ENCODE measurements at places on chromosomes 13 and 19.

DNA sequence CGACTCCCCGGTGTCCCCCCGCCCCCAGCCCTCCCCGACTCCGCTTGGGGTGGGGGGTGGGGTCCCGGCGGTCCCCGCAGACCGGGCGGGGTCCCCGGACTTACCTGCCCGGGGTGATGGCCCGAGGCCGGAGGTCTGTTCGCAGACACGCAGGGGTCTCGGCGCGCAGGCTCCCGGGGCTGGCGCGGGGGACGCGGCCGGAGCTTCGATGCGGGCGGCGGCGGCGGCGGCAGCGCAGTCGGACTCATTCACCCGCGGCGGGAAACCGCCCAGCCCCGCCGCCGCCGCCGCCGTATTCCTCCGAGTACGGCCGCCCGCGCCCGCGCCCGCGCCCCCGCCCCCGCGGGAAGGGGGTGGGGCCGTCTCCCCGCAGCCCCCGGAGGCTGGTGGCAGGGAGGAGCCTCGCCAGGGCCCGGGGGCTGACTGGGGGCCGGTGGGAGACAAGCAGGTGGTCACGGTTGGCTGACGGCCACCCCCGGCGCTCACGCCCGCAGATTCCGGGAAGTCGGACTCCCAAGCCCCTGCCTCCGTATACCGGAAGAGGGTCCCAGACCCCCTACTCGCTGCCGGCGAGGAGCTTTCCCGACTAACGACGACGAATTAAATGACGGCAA is at the start of gene C2CD4C:
Gene C2CD4C (minus strand): TSS at position 246 of the 614 bp plus-strand sequence. CDS start 786 bp downstream, outside the sequence.
- no peak for DNase-seq

DNA sequence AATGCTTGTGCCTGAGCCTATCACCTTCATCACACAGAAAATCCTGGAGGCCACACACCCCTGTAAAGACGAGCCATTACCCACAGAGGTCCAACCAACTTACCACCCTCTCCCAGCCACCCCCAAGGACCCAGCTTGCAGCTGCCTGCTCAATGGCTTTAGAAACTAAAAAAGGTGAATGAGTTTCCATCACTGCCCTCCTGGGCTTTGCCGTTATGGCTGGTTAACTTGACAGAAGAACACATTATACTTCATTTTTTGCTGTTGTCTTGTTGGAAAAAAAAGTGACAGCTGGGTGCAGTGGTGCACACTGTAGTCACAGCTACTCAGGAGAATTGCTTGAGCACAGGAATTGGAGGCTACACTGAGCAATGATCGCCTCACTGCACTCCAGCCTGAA is 17.4 kb upstream of the FEM1A start:
- no peak for DNase-seq

DNA sequence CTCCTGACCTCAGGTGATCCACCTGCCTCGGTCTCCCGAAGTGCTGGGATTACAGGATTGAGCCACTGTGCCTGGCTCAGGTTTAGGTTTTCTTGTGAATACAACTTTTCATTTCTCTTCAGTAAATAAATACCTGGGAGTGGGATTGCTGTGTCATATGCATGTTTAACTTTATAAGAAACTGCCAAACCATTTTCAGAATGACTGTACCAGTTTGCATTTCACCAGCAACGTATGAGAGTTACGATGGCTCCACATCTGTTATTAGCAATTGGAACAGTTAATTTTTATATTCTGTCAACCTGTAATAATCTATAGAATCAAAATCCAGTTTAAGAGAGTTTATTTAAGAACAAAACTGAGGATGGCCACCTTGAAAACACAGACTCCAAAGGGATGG is 52.2 kb downstream of the TEX26 start:
- DNase-seq, result no peak

- DNase-seq, result no peak
These were observed 165.6 kb downstream of the EFNB2 start for GRCh38 chr13:106369858-106370257.

DNA sequence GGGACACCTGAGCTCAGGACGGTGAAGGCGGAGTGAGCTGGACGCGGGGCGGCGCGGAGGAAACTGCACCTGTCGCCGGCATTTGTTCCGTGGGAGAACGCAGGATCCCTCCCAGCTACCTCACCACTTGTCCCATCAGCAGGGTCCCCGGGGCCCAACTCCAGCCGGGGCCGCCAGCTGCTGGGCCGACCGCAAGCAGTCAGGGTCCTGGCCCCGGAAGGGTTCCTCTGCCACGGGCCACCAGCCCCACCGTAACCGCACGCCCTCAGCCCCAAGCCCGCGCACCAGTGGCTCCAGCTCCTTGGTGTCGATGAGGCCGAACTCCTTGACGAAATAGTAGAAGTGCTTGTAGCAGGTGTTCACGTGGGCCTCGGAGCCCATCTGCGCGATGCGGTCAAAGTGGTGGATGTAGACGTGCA is 19.6 kb downstream of the MOB3A start:
- DNase-seq, result no peak

DNA sequence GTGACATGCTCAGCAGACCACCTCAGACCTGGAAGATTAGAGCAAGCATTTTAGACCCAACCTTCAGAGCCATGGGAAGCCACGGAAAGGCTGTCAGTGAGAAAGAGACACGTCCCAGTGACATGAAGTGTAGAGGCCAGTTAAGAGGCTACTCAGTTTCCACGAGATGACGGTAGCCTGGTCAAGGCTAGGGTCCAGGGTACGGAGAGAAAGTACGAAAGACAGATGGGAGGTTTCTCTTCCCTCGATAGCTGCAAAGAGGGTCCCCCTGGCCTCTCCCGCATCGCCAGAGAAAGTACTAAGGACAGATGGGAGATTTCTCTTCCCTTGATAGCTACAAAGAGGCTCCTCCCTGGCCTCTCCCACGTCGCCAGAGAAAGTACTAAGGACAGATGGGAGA is 8.6 kb downstream of the ZSCAN5A start:
- DNase-seq, result no peak

GRCh38 chr19:7678971-7679751 is 1.5 kb upstream of the TRAPPC5 start:
- no peak for DNase-seq

DNA sequence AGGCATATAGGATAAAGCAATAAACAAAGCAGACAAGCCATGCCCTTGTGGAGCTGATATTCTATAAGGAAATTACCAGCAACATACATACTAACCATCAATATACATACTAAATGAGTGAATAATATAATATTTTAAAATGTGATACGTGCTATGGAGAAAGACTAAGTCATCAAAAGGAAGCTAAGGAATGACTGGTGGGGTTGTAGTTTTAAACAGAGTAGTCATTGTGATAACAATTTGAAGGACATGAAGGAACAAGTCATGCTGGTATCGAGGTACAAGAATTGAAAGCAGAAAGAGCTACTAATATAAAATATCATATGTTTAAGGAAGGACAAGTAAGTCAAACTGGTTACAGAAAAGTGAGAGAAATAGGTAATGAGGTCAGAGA is 894.9 kb upstream of the PCDH9 start:
- DNase-seq, result no peak

GRCh38 chr13:91540158-91540736 is 141.8 kb downstream of the GPC5 start:
- no peak for DNase-seq

- DNase-seq, result peak; percentile 89
These were observed 387.3 kb downstream of the PCDH17 start for GRCh38 chr13:58018865-58019264.

DNA sequence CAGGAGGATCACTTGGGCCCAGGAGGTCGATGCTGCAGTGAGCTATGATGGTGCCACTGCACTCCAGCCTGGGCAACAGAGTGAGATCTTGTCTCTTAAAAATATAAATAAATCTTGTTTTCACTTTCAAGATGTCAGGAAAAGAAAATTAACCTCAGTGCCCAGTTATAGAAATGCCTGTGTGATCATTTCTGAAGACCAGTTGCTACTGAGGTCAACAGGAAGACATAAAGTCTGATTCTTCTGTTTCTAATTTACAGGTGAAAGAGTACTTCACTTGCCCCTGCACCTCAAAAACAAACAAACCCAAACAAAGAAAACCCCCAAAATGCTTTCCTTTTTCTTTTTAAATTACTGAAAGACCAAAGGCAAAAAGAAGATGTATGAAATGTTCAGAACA is 174.3 kb upstream of the NBEA start:
- DNase-seq, result no peak

- DNase-seq, result no peak
These were observed 330.6 kb downstream of the SPRY2 start for GRCh38 chr13:80010286-80010831.

DNA sequence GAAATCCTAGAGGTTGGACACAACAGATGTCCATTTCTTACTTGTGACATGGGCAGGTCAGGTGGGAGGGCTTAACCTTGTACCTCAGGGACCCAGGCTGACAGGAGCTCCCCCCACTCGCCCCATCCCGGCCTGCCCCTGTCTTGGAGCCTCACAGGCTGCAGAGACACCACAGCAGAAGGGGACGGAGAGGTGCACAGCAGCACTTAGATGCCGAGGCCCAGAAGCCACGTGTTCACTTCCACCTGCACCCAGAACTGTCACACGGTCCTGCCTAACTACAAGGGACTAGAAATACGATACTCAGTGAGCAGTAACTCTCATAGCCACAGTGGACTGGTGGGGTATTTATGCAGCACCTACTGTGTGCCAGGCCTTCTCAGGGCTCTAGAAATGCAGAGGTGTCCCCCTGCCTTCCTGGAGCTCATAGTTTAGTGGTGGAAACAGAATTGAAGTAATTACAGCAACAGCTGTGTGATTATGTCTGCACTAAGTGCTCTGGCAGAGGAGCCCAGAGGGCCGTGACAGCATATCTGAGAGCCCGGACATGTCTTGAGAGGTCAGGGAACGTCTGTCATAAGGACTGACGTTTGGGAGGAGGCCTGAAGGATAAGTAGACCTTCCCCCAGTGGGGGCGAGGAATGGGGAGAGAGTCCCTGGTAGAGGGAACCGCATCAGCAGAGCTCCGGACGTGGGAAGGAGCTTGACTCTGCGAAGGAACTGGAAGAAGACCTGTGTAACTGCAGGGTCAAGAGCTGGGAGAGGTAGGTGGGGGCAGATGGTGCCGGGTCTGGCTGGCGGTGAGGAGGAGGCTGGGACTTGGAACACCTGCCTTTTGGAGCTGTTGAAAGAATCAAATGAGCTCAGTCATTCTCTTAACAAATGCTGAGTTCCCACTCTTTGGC is 130.0 kb downstream of the SIPA1L3 start:
- DNase-seq, result peak; percentile 39

DNA sequence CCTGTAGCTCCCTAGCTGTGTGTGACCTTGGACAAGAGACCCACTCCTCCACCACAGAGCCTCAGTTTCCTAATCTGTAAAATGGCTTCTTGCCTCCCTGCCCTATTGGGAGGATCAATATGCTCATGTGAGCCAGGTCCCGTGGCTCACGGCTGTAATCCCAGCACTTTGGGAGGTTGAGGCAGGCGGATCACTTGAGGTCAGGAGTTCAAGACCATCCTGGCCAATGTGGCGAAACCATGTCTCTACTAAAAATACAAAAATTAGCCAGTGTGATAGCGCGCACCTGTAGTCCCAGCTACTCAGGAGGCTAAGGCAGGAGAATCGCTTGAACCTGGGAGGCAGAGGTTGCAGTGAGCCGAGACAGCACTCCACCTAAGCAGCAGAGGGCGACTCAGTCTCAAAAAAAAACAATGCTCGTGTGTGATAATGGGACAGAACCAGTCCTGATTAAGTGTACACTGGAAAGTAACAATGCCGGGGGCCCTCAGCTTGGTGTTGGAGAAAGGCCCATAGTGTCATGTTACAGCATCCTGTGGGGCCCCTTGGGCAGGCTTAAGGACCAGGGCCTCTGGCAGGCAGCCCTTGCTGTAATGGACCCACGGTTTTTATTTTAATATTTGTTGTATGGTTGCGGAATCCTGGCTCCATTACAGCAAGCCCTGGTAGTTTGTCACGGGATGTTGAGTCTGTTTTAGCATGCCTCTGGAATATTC is 6.8 kb downstream of the RPS11 start:
- peak; percentile 53 for DNase-seq

- no peak for DNase-seq
These were observed 8.2 kb downstream of the CAPN12 start for GRCh38 chr19:38736036-38736412.

DNA sequence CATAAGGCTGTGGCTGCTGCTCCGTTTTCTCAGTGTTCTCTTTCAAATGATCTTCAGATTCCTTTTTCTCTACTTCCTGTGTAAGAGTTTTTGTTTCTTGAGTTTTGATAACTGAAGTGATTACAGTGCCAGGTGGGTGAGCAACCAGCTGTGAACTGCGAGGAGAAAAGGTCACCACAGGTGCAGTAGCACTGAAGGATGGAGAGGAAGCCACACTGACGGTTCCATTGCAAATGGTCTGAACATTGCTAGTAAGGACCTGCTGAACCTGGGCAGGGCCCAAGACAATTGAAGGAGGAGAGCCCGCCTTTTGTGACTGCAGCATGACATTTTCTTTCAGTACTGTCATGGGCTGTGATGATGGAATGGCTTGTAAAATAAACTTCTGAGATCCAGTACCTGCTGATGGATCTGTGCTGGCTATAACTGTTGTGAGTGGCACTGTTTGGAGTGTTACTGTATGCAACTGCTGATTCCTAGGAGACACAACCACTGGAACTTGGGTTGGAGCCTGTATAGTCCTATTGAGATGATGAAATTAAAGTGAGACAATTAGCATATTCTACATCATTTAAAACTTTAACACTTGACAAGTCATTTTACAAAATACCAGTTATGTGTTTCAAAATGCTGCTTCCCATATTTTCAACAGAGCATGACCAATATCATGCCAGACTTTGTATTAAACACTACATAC is 85.5 kb downstream of the ELF1 start:
- no peak for DNase-seq

DNA sequence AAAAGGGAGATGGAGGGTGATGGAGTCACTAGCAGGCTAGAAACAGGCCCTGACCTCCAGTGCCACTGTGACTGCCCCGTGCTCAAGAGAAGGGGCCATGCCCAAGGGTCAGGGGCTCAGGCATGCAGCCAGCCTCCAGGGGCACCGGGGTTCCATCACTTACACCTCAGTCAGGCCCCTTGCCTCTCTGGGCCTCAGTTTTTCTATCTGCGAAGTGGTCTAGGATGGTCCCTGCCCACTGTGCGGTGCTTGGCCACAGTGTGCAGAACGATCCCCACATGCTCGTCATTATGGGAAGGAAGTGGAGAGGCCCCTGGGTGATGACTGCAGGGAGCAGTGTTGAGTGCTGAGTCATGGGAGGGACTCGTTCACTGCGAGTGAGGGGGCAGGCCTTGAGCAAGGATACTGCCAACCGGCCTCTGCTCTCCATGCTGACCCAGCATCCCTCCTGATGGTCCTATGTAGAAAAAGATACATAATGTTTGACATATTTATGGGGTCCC is 23.1 kb downstream of the TMED1 start:
- DNase-seq, result no peak

DNA sequence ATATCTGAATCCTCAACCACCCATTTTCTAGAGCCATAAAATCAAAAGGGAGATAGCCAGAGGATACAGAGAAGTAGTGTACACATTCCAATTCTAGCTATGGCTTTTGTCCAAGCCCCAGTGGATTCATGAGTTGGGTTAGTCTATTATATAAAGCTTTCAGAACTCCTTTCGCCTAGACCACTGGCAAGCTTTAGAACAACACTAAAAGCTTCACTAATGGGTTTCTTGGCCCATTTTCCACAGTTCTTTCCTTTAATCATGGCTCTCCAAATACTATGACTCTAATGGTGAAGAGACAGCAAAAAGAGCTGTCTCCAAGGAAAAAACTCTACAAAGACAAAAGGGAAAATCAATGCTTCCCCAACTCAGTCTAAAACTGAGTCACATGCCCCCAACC is 48.2 kb upstream of the SLITRK5 start:
- no peak for DNase-seq

- no peak for DNase-seq
These were observed 27.7 kb downstream of the ZNF461 start for GRCh38 chr19:36638862-36639510.
